ENCODE measurements at places on chromosomes 12 and 14.

DNA sequence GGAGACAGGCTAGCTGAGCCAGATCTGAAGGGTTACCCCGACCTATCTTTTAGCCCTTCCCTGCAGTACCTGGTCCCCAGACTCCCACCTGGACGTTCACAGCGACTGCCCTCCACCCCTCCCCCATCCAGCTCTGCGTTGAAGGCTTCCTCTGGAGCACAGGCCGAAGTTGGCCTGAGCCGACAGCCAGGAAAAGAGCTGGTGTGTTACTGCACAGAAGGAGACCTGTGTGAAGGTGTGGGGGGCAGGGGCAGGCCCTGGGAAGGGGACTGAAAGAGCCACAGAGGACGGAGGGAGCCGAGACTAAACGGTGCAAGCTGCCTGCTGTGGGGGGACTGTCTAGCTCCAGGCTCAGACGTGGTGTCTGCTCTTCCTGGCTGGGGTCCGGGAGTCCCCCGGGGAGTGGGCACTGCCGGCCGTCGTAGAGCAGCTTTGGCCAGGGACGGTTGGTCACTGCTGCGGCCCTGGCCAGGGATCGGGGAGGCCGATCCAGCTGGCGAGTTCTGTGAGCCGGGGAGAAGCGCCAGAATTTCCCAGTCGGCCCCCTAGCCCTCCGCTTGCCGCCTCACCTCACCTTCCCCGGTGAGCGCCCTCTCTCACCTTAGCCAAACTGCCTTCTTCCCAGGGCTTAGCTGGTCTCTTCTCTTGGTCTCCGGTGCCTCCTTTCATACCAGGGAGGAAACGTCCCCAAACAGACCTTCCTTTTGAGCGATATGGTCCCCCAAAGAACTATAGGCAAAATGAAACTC is 899 bp upstream of the COL2A1 start:
- DNase-seq: no peak

GRCh38 chr12:121515615-121516014 is 65.2 kb downstream of the KDM2B start:
- DNase-seq: no peak

DNA sequence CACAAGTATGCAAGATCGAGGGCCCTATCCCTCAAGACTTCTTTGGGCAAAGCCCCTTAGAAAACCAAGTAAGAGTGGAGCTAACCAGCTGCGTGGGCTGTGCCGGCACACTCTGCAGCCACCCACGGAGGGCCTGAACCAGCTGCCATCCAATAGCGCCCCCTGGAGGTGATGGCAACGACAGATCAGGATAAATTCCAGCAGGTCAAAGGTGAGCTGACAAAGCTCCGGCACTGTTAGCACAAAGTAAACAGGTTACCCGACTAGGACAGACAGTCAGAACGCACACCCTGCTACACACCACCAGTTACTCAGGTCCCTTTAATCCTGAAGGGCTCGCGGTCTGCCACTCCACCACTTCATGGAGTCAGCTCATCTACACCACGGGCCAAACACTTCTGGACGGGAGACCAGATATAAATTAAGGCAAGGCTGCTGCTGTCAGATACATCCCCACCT is 4.9 kb downstream of the ZBTB39 start:
- DNase-seq: no peak

- DNase-seq: no peak
Measured at GRCh38 chr12:120887253-120888043, 16.7 kb downstream of the SPPL3 start.

DNA sequence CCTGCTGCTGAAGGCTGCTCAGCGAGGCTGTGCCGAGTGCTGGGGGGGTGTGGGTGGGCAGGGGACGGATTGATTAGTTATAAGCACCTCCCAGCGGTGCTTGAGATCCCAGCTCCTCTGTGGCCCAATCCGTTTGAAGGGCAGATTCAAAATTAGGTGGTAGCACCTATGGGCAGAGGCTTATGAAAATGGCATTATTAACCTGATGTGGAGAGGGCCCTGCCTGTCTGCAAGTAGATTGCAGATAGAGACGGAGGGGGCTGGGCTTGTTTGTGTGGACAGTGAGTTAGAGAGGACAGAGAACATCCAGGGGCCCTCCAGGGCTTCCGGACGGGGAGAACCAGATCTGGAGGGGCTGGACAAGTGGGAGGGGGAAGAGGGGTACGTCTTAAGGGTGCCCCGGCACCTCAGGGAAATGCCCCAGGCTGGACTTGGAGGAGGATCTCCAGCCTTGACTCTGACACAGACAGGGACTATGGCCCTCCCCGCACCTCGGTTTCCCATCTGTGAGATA is at the start of gene RTL1:
Gene RTL1, minus strand, starts transcription at position 51 of the 514 bp plus-strand sequence. CDS start 18,934 bp downstream, outside the sequence.
- no peak for DNase-seq

DNA sequence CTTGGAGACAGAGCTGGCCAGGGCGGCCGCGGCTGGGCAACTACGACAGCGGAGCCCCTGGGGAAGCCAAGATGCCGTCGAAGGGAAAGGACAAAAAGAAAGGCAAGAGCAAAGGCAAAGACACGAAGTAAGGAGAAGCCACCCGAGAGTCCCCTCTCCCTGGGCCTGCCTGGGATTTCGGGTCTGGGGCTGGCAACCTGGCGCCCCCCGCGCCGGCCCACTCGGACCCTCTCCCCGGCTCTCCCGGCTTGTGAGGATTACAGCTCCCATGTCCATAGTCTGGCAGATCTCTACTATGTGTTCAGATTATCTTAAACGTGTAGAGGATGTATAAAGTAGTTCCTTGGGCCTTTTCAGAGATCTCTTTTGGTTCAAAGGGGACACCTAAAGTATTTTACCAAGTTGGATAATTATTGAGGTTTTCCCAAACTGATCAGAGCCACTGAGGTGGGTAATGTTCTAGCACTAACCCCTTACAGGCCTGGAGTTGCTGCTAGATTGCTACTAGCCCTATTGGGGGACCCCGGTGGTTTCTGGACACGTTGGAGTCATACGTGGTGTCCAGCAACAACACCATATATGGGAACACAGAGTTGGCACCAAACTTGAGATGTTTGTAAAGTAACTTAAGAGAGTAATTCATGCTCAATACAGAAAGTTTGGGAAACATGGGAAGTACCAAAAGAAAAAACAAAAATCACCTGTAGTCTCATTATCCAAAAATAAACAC is 424 bp downstream of the BBOF1 start:
- no peak for DNase-seq

GRCh38 chr12:92412856-92413255 is 267.2 kb upstream of the BTG1 start:
- DNase-seq: no peak
